ENCODE measurements at places on chromosomes 7 and 10.

DNA sequence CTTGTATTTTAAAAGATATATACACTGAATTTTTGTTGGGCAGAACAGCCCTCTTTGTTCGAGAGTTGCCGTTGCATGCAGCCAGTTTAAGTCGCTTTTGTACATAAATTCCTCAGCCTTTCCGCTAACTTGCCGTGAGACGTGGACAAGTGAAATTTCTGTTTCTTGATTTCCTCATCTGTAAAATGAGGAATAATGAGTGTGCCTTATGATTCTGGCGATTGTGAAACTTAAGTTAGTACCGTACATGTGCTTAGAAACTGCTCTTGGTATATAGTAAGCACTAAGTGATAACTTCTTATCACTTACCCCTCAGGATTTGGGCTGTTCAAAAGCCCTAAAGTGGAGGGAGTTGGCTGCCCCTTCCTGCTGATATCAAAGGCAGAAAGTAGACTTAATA lies 1.4 kb downstream of the CCNJ start:
- DNase-seq = peak; percentile 84

GRCh38 chr10:11004144-11005077 lies 13.3 kb upstream of the CELF2 start:
- no peak for DNase-seq

- DNase-seq = peak; percentile 23
These were observed 70.0 kb downstream of the CAMK1D start for GRCh38 chr10:12419262-12419847.

DNA sequence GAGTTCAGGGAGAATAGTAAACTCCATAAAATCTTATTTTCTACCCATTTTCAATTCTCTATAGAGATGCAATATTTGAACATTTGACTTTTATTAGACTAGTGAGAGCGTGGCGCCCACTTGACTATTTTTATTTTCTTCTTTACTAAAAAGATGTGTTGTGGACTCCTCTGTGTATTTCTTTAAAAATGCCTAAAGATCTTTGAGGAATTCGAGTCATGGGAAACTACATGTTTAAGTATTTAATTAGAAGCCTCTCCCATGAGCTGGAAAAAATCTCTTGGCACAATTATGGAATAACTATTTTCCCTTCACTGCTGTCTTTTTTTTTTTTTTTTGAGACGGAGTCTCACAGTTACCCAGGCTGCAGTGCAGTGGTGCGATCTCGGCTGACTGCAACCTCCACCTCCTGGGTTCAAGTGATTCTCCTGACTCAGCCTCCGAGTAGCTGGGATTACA lies 124.2 kb downstream of the ARHGAP12 start:
- no peak for DNase-seq

DNA sequence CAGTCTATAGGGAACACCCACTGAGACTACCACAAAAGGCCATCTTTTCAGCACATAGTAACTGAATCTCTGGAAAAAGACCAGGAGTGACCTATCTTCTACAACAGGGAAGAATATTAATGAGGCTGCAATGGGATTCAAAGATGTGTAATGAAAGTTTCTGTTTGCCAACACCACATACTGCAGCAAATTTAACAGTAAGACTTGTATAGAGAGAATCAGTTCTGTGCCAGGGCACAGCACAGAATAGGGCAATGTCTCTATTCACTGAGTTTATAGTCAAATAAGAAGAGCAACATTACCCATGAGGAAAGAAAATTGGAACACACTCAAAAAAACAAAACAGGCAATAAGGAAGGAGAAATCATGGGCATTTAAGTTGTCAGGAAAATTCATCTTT lies 91.4 kb upstream of the PTN start:
- DNase-seq = no peak

- DNase-seq = no peak
These were observed 242.6 kb upstream of the ZNF32 start for GRCh38 chr10:43891241-43891640.

DNA sequence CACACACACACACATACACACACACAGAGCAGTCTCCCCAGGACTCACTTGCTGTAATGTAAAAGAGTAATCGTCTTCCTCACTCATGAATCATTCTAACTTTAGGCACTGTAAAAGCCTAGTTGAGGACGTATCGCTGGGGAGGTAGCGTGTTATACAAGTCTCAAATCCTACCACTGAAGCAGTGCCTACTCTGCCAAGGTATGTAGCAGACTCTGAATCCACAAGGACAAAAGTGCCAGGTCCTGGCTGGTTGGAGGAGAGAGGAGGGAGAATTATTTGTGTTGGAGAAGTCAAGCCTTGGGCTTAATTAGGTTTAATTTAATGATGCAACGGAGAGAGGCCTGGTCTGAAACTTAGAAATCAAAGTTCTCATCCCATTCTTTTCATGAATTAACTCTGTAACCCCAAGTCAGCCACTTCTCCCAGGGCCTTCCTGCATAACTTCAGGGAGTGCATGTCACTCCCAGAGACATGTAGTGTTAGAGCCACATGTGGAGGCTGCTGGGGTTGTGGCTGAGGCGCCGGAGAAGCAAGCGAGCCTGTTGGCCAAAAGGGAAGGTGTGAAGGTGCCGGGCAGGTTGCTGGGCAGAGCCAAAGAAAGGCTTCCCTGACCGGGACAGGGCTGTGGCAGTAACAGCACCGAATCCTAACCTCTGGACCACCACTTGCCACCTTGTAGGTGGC lies 36.7 kb downstream of the NKX2-3 start:
- no peak for DNase-seq

GRCh38 chr7:81298951-81299666 lies 380.3 kb upstream of the SEMA3C start:
- DNase-seq = peak; percentile 76

DNA sequence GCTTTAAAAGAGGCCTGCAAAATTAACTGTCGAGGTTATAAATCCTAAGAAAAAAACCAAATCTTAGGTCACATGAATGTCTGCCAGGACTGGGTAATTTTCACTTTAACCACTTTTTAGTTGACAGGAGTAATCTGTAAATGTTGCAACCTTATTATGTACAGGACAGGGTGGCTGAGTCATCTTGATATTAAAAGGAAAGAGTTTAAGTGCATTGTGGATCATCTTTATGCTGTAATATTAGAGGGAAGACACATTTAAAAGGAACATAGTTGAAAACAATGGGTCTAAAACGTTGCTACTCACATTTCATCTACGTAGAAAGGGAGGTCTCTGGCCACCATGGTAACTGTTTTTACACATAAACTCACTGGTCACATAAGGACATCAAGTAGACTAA lies 115.5 kb downstream of the LSMEM1 start:
- DNase-seq = no peak

- DNase-seq = no peak
These were observed 27.7 kb downstream of the FZD1 start for GRCh38 chr7:91291902-91292301.

DNA sequence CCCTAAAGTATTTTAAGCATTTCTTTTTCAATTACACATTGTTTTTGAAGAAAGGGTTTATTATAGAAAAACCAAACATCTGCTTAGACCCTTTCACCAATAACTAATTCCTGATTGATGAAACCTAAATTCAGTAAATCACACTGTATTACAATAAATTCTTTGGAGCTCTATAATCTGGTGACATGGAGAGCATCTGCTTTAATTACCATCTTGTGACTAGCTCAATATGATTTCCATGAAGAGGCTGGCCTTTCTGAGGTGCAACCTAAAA lies 9.7 kb downstream of the HYCC1 start:
- DNase-seq = no peak

GRCh38 chr7:141225916-141226618 lies 152.2 kb downstream of the TMEM178B start:
- DNase-seq = no peak

DNA sequence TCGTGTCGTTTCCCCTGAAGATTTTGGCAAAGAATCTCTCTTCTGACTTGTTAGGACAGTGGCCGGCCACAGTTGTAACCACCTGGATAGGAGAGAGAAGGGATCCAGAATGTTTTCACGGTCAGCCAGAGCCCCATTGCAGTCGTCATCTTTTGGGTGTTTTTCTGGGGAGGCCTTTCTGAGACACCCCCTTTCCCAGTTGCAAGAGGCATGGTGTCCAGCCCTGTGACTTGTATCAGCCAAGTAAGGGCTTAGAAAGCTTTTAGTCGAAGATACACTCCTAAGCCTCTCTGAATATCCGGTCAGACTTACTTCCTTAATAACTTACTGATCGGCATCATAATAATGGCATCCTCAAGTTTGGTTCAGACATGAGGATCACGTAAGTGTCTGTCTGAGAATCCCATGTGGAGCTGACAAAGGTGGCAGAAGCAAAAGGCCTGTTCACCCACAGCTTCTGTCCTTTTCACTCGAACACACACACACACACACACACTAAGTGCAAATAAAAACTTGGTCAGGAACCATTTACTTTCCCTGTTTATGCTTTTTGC lies 435.7 kb upstream of the GALNT17 start:
- DNase-seq = no peak

DNA sequence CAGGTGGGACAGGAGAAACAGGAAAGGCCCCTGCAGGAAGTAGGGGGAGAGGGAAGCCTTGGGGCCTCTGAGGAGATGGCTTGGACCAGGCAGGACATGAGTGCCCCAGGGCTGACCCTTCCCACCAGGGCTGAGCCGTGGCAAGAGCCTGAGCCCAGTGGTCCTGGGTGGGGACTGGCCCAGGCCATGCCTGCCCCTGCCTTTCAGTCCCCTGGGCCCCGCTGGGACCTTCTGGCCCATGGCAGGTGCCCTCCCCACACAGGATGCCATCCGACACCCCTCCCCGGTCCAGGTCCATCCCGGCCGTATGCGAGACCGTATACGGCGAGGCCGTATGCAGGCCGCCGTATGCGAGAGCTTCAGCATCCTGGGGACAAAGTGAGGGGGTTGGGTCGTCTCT lies 2.0 kb downstream of the GRIFIN start:
- no peak for DNase-seq

DNA sequence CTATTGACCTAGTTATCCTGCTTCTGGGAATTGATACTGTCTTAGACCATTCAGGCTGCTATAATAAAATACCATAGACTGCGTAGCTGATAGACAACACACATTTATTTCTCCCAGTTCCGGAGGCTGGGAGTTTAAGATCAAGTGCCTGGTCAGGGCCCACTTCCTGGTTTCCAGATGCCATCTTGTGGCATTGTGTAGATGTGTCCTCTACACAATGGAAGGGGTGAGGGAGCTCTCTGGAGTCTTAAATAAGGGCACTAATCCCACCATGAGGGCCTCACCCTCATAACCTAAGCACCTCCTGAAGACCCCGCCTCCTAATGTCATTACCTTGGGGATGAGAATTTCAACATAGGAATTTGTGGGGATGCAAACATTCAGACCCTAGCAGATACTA lies 62.4 kb downstream of the SLC35B4 start:
- DNase-seq = peak; percentile 35

GRCh38 chr7:130917669-130918128 lies 183.7 kb upstream of the KLF14 start:
- peak; percentile 73 for DNase-seq

DNA sequence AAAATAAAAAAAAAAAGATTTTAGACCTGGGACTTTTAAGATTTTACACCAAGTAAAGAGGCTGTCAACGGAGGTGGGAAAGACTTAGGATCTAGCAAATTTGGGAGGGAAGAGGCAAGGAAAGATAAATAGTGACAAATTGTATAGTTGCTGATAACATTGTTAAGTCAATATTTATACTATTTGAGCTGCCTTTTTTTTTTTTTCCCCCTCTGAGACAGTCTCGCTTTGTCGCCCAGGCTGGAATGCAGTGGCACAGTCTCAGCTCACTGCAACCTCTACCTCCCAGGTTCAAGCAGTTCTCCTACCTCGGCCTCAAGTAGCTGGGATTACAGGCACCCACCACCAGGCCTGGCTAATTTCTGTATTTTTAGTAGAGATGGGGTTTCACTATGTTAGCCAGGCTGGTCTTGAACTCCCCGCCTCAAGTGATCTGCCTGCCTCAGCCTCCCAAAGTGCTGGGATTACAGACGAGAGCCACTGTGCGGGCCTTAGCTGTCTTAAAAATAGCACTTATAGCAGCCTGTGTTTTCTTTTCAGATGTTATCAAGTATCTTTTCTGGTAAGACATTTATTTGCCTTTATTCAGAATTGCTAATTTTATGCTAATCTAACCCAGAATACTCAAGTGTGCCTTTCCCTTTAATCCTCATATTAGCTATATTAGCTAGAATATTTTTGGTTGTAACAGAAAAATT lies 94.5 kb downstream of the MMRN2 start:
- DNase-seq = no peak

GRCh38 chr10:122010405-122011050 lies 21.6 kb downstream of the TACC2 start:
- no peak for DNase-seq

DNA sequence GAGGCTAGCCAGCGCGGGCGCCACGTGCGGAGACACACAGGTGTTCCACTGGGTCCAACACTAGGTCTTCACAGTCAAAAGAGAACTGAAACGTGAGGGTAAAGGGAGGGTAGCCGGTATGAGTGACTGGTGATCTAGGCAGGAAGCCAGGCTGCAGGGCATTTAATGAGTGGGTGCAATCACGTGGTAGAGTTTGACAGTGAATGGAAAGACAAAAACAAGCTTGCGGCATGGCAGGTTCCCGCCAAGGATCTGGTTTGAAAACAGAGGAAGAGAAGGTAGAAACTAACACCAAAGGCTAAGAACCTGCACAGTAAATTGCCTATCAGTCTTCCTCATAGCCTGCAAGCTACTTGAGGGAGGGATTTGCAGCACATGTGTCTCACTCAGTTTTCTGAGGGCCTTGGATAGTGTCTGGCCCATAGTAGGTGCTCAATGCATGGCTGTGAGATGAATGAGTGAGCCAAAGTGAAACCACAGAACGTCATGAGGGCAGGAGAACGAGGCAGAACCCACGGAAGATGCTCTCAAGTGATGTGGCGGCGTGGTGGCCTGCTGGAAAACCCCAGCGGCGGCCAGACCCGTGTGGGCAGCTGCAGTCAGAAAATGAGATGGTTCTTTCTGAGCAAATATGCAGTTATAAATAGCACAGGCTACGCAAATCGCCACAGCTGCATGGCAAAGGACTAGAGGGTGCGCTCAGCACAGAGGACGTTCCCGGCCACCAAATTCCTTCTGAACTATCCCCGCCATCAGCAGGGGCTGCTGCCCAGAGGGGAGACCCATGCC lies 183.6 kb upstream of the NFE2L3 start:
- DNase-seq = no peak

DNA sequence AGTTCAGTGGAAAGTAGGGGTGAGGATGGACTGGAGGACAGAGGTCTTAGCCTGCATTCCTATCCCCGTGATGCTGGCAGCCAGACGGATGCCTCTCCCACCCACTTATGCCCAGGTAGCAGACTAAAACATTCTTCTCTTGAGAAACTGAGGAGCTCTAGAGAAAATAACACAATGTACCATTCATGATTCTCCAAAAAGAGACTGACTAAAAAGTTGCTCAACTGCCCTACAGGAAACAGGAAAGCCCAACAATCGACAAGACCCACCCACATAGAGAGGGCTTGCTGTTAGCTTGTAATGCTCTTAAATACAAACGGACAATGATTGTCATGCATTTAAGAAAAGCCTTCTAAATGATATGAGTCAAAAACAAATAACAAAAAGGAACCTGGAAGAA lies 33.2 kb upstream of the PDE1C start:
- no peak for DNase-seq
